Transverse colon (tissue), 4 donors: ENCODE measurements at places on chromosomes 1 and 21.
A peak's percentile ranks its signal among the peaks of the same experiment; 100 is the strongest.

DNA sequence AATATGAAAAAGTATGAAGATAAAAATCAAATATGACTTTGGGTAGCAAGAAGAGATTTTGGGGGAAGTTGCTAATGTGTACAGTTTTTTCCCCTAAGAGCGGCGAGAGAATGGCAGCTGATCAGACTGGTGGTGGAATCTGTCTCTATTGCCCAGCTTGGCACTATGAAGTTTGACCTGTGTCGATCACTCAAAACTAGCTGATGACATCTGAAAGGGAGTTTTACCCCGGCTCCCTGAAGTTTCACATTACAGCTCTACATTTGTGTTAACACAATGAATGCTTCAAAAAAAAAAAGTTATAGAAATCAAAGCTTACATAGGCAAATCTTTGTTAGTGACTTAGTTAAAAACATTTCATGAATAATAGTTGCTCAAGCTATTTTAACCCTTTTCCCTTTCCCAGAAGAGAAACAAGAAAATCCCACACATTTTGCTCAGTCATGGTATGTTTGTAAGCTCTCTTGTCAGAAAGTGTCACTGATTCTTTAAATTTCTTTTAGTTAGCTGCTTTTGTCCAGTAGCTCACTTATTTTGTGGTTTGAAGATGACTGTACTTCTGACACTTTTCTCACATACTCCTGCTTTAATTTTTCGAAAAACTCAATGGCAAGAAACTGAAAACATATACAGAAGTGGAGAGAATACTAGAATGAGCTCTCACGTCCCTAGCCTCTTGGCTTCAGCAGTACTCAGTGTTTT, 41.3 kb downstream of the DYRK1A start:
- DNase-seq = no peak

DNA sequence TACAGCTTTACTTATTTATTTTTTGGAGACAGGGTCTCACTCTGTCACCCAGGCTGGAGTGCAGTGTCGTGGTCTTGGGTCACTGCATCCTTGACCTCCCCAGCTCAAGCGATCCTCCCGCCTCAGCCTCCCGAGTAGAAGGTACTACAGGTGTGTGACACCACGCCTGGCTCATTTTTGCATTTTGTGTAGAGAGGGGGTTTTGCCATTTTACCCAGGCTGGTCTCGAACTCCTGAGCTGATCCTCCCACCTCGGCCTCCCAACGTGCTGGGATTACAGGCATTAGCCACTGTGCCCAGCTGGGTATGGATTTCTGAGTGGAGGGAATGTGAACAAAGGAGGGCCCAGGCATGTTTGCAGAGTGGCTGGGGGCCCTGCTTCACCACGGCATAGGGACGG, 44.1 kb downstream of the WNT4 start:
- DNase-seq = no peak

DNA sequence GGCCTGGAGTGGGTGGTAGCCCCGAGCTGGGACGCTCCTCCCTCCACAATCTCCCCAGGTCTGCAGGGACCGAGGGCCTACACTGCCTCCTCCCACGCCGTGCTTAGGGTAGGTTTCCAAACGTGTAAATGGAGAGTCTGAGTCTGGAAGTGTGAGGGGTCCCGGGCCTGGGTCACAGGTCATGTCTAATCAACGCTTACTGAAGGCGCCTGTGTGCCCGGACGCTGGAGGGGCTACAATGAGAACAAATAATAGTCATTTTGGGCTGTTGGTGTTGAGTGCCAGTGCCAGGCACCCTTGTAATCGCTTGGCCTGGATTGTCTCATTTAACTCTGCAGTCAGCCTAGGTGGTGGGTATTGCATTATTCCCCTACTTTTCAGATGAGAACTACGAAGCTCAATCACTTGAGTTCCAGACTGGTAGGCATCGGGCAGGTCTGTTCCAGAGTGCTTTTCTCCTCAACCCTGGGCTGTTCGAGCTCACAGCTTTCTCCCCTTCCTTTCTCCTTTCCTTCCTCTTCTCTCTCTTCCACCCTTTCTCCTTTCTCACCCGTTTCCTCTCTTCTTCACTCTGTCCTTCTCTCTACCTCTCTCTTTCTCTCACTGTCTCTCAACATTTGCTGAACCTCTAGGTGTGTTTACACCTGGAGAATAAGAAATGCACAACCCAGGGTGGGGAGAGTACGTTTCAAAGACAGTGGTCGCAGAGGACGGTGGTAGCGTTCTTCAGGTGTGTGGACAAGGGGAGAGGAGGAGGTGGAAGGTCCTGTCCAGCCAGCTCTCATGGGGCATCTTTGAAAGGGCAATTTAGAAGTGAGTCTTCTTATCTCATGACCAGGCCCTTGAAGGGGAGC, 883 bp downstream of the SLC66A1 start:
- DNase-seq = no peak

- no peak for DNase-seq
These were observed 1.8 kb downstream of the CCDC17 start for GRCh38 chr1:45621895-45622523.

GRCh38 chr1:87034351-87034750, 119.9 kb downstream of the HS2ST1 start:
- DNase-seq = no peak

GRCh38 chr1:1613509-1614082, 1.7 kb upstream of the MIB2 start:
- no peak for DNase-seq

DNA sequence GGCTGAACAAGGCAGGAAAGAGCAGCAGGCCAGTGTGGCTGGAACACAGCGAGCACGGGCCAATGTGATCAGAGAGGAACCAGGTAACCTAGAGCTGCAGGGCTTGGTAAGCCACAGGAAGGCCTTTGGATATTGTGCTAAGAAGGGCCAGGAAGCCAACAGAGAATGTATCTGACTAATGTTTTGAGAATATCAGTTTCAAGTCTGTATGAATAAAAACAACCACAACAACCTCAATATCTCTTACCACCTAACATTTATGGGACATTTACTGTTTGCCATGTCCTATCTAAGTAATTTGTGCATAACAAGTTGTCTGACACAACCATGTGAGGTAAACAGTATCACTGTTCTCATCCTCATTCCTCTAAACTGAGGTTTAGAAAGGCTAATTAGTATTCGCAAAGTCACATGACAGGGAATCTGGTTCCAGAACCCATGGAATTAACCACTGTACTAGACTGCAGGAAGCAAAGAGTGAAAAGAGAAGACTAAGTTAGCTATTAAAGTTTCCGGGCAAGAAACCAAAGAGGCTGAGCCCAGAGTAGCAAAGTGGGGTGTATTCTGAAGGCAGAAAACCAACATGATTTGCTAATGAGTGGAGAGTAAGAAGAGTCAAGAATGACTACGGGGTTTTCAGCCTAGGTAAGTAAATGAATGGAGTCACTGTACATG, 38.9 kb downstream of the SPRTN start:
- no peak for DNase-seq

GRCh38 chr1:29119121-29119929, 4.4 kb downstream of the TMEM200B start:
- DNase-seq = no peak

- no peak for DNase-seq
These were observed 986.0 kb downstream of the TTLL7 start for GRCh38 chr1:83012950-83013349.

- no peak for DNase-seq
These were observed 1223.9 kb downstream of the BRINP3 start for GRCh38 chr1:189253601-189254350.

DNA sequence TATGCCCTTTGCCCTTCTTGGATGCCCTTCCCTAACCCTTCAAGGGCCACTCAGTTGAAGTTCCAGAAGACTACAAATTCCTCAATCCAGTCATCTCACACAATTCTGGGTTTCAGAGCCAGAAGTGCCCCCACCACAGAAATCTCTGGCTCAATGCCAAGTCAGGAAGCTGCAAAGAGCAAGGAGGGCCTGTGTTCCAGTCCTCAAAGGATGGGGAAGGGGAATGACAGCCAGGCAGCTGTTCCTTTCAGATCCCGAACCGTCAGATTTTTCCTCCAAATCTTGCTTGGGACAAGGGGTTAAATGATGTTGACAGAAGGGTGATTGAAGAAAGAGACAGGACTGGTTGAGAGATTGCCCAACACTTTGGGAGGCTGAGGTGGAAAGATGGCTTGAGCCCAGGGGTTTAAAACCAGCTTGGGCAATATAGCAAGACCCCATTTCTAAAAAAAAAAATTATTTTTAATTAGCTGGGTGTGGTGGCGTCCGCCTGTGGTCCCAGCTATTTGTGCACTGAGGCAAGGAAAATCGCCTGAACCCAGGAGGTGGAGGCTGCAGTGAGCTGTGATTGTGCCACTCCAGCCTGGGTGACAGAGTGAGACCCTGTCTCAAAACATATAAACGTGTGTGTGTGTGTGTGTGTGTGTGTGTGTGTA, 716 bp upstream of the HPDL start:
- no peak for DNase-seq

DNA sequence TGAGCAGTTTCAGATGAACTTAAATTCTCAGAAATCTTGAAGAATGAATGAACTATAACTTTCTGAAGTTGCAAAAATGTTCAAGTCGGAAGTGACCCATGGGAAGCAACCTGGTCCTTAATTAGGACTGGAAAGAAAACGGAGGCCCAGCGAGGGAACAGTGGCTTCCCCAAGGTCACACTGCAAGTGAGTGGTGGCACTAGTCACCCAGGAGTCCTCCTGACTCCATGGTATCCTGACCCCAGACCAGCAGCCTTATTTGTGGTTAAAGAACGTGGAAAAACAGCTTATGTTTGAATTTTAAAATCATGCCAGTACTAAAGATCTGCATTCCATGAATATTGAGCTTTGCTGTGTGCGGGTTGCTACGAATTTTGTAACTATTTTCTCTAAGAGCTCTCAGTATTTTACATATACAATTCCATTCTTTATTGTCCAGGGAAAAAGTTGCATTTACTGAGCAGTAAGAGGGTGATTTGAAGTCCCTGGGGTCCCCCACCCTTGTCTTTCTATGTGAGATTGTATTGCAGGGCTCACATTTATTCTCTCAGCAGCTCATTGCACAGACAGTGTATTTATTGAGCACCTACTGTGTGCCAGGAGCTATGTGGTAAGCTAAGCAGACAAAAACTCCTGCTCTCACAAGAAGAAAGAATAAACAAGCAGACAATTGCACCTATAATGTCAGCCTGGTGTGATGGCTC, 61.6 kb upstream of the ATP5PO start:
- DNase-seq = no peak

GRCh38 chr1:110048923-110049601, 14.6 kb downstream of the STRIP1 start:
- peak; percentile 28 for DNase-seq

DNA sequence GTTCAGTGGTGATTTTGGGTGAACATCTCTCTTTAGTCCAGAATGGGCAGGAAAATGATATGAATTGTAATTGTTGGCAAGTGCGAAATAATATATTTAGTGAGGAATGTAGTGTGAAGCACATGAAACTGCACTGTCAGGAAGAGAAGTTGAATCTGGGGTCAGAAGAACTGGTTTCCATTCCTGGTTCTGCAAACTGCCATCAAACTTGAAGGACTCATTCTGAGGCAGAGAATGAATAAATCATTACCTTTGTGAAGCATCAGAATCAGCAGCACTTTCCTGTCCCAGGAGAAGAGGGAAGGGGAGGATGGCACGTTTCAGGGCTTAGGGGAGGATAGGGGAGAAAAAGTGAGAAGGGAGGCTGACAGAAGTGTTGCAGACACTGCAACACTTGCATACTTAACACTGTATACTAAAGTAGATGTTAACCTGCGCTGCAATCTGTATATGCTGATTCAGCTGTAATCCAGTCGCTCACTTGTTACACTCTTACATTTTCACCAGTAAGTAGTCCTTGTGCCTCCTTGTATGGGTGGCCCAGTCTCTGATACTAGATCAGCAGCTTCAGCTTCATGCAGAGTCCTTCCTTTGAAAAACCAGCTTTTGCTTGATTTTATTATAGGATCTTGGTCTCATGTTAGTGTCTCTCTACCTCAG, 10.5 kb upstream of the RPTN start:
- DNase-seq = no peak

DNA sequence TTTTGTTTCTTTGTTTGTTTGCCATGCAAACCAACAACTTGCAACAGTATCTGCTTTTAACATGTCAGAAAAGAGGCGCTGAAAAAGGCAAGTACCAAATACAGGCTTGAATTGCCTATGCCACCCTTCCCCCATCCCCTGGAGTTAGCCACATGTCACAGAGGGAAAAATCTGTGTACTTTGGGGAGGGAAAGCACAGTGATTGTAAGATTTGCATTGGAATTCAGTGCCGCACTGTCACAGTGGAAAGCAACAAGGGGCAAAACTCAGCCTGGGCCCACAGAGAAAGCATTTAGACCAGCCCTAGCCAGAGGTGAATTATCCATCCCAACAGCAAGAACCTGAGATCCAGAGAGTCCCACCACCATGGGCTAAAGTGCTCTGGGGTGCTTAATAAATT, 52.4 kb upstream of the ACADM start:
- no peak for DNase-seq

GRCh38 chr1:208288495-208288894, 44.3 kb upstream of the PLXNA2 start:
- no peak for DNase-seq

- peak; percentile 90 for DNase-seq
These were observed at the start of gene TMCO4 for GRCh38 chr1:19799230-19800075. Gene TMCO4 (minus strand): TSS chr1:19799916. CDS start chr1:19780758, 19,158 bp downstream.

DNA sequence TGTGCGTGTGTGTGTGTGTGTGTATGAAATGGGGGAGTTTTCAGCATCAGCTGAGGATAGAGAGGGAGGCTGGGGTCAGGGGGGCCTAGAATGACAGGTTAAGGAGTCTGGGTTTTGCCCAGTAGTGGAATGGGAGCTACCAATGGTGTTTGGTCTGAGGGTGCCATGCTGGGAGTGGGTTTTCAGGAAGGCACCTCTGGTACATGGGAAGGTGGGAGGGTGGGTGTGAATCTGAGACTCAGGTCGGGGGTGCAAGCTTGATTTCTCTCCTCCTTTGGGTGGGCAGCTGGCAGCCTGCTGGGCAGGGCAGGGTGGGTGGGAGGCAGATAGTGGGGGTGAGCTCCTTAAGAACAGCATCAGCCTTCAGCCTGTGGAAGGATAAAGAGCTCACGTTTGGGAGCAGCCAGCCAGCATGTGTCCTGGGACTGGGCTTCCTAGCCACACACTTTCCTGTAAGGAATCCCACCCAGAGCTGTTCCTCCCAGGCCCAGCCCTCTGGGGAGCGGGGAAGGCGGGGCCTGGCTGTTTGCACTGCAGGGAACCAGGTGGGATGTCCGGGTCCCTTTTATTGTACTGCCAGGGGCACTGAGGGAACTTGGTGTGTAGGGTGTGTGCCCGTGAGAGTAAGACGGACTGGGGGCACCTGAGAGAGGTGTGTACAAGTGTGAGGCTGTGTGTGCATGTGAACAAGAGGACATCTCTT, 152.8 kb downstream of the FOXD2 start:
- no peak for DNase-seq
